Activated CD8-positive, alpha-beta T cell treated with anti-CD3 and anti-CD28 coated beads for 36 hours (primary cell): ENCODE measurements at places on chromosomes 1 and 21. TPM values are rescaled to one million over a fixed set of nuclear protein-coding genes. Genes with fewer than 3 reads are reported as not detected.

Gene PLA2G2D
- total RNA-seq, result not detected

Gene GBP3
- 5.7 TPM for total RNA-seq

Gene THAP3
- 24.5 TPM for total RNA-seq

Gene RIMKLA
- 9.8 TPM for total RNA-seq

Gene OR2L8
- 0.29 TPM for total RNA-seq

Gene NASP
- 246 TPM for total RNA-seq

Gene TRNP1
- 0.38 TPM for total RNA-seq
